ENCODE measurements at places on chromosomes 3 and 15.

- peak overlapping the region; percentile 14 for H3K27ac ChIP-seq
- peaks cover 18% of the 10 kb centered on the region for H3K36me3 ChIP-seq
- peak; percentile 66 for DNase-seq
- H3K4me1 ChIP-seq = peaks cover 19% of the 10 kb centered on the region
Measured at GRCh38 chr3:170154569-170155143, 26.9 kb downstream of the PHC3 start.

GRCh38 chr3:51559961-51560360 lies 21.4 kb downstream of the RAD54L2 start:
- H3K4me3 ChIP-seq = no peak overlapping the region
- H3K4me1 ChIP-seq = peaks cover 2% of the 10 kb centered on the region
- peaks cover 6% of the 10 kb centered on the region for H3K36me3 ChIP-seq
- no peak overlapping the region for H3K27ac ChIP-seq
- H3K27me3 ChIP-seq = no peaks in the 10 kb centered on the region

DNA sequence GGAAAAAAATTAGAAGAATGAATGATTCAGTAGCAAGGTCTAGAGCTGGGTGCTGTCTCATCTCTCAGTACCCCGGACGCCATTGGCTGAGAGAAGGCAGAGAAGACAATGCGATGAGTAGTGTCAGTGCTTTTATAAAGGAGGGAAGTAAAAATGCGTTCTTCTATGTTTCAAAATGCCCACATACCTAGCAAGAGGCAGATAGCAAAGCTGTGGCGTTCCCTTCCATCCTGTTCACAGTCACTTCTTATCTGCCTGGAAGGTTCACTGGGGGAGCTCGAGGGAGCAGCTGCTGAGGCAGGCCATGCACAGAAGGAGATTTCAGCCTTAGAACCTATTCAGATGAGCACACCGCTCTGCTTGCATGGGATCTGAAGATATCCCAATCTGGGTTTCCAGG lies 234.0 kb downstream of the RPLP1 start:
- no peak overlapping the region for H3K4me3 ChIP-seq
- no peaks in the 10 kb centered on the region for H3K36me3 ChIP-seq
- H3K27me3 ChIP-seq = peaks cover 7% of the 10 kb centered on the region
- no peaks in the 10 kb centered on the region for H3K4me1 ChIP-seq

GRCh38 chr3:134008630-134009156 lies 21.0 kb downstream of the SLCO2A1 start:
- peak overlapping the region; percentile 45 for H3K27ac ChIP-seq
- peaks cover 22% of the 10 kb centered on the region for H3K4me1 ChIP-seq
- no peaks in the 10 kb centered on the region for H3K27me3 ChIP-seq
- DNase-seq = peak; percentile 75
- H3K4me3 ChIP-seq = no peak overlapping the region

DNA sequence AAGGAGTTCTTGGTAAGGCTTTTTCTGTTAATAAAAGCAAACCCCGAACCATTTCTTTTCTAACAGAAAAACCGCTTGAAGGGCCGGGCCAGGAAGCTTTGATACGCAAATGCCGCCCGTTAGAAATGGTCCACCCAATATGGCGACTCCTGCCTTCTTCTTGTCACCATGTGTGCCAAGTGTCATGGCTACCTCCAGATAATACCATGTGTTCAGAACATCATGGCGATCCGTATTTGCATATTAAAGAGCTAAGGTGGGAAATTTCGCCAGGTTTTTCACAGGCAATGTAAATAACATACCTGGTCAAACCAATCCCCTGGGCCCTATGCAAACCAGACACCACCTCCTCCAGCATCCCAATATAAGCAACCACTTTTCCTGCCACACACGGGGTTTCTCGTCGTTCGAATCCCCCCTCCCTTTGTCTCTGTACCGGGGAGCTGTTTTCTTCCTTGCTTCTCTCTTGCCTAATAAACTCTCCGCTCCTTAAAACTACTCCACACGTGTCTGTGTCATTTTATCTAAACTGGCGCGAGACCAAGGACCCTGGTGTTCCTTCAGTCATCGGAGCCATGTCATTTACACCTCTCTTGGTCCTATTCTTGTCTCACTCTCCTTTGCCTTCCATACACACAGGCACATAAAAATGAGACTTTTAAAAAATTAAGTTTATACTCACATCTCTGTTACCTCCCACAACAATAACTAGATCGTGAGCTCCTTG lies 34.5 kb downstream of the NCEH1 start:
- peak; percentile 8 for DNase-seq
- peak overlapping the region; percentile 73 for H3K27ac ChIP-seq
- H3K36me3 ChIP-seq = no peaks in the 10 kb centered on the region
- no peak overlapping the region for H3K4me3 ChIP-seq

- H3K27me3 ChIP-seq = no peaks in the 10 kb centered on the region
- no peak for DNase-seq
- H3K27ac ChIP-seq = peak overlapping the region; percentile 40
- peaks cover 13% of the 10 kb centered on the region for H3K4me1 ChIP-seq
Measured at GRCh38 chr3:113832477-113833164, 6.0 kb upstream of the GRAMD1C start.

DNA sequence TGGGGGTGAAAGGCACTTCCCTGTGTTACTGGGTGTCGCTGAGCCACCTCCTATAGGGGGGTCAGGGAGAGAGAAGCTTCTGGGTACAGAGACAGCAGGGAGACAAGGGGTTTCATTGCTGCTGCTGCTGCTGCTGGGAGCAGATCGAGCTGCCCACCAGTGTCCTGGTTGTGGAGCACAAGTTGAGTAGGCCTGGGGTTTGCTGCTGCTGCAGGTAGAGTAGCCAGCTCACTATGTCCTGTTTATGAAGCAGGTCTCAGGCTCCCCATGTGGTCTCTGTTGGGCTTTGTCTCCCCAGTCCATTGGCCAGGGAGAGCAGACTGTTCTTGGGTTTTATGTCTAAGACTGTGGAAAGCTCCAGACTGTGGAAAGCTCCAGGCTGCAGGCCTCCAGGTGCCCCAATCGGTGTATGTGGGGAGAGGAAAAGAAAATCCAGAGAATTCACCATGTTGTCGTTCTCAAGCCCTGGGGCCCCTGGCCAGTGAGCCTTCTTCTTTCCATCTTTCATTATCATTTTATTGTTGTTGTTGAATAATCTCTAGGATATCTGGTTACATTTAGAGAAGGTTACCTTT lies 157.8 kb downstream of the ADAMTS17 start:
- H3K4me1 ChIP-seq = no peaks in the 10 kb centered on the region
- no peak for DNase-seq
- no peak overlapping the region for H3K27ac ChIP-seq
- H3K4me3 ChIP-seq = no peak overlapping the region
- no peaks in the 10 kb centered on the region for H3K36me3 ChIP-seq
- H3K27me3 ChIP-seq = no peaks in the 10 kb centered on the region

GRCh38 chr15:31871166-31871886 lies 159.0 kb upstream of the CHRNA7 start:
- no peaks in the 10 kb centered on the region for H3K4me1 ChIP-seq
- no peaks in the 10 kb centered on the region for H3K36me3 ChIP-seq
- peak overlapping the region; percentile 74 for H3K4me3 ChIP-seq
- no peak overlapping the region for H3K27ac ChIP-seq

- no peak overlapping the region for H3K4me3 ChIP-seq
- no peak overlapping the region for H3K27ac ChIP-seq
- DNase-seq = peak; percentile 21
- no peaks in the 10 kb centered on the region for H3K4me1 ChIP-seq
Measured at GRCh38 chr15:75354454-75354853, 7.6 kb downstream of the NEIL1 start.
